ENCODE measurements at places on chromosomes 2 and 18.
A peak's percentile ranks its signal among the peaks of the same experiment; 100 is the strongest.

GRCh38 chr2:4180631-4181030, 477.3 kb downstream of the DCDC2C start:
- DNase-seq = no peak

DNA sequence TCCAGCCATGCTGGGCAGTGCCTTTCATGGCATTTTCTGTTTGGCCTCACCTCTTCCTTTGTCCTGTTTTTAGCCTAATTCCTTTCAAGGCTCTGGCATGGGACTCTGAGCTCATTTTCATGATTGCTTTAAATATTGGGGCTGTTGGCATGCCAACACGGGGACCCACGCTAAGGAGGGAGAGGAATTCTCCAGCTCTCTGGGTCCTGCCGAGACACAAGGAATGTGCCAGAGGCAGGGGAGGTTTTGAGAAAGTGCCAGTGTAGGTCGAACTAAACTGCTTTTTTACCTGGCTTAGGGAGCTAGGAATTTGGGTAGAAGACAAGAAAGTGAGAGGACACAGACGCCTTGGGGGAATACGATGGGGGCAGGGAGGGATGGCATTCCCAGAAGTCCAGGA, 42.3 kb downstream of the RPL37A start:
- no peak for DNase-seq

DNA sequence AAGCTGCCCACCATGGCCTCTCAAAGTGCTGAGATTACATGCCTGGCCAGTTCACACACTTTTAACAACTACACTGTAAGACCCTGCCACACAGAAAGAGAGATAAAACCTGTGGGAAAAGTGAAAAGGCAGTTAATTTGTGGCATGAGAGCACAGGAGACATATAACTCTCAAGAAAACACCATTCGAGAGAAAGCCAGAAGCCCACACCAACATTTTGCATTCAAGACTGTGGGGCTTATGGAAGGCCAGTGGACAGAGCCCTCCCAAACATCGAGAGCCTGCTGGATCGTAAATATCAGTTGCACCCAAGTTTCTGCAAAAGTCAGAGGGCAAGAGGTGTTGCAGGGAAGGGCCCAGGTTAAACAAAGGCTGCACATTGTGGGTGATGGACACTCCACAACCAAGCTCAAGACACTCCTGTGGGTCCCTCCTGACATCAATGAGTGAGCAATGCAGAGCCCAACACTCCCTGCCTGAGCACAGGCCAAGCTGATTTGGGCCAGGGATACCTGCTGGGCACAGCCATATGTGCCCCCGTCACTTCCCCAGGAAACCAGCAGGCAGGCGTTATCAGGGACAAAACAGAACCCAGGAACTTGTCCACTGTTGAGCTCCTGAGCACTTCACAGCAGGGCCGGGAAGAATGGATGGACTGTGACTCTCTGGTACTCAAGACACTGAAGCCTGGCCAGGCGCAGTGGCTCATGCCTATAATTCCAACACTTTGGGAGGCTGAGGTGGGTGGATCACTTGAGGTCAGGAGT, 114.4 kb downstream of the ZFP36L2 start:
- no peak for DNase-seq

- DNase-seq = no peak
These were observed 2059.4 kb upstream of the CELF4 start for GRCh38 chr18:39624961-39625360.

DNA sequence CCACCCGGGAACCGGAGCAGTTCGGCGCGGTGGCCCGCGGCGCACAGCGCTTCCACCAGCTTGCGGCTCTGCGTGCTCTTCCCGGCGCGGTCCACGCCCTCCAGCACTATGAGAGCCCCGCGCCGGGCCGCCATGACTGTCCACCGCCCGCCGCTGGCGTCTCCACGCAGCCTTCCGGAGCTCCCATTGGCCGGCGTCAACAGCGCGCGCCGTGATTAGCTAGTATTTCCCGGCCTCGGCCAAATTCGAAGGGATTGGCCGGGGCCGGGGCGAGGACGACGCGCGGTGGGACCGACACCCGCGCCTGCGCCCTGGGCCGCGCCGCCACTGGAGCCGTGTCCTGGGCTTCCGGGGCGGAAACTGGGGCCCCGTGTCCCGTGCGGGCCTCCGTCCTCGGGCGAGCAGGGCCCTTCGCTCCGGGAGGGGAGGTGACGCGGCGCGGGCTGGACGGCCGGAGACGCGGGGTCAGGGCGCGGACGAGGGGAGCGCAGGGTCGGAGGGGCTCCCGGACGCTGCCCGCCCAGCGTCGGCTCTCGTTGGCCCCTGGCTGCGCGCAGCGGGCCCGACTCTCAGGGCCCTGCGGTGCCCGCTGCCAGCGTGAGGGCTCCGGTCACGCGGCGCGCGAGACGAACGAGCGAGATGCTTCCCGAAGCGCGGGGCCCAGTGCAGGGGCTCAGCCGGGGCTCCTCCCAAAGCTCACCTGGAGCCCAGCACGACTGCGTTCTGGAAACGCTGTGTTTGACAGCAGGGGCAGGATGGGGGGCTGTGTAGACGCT, at the start of gene DTYMK:
Gene DTYMK (minus strand): TSS at position 166 of the 776 bp plus-strand sequence. CDS start 32 bp downstream, at position 134.
- DNase-seq = peak; percentile 92

GRCh38 chr2:230868947-230869913, 4.5 kb downstream of the ITM2C start:
- no peak for DNase-seq

DNA sequence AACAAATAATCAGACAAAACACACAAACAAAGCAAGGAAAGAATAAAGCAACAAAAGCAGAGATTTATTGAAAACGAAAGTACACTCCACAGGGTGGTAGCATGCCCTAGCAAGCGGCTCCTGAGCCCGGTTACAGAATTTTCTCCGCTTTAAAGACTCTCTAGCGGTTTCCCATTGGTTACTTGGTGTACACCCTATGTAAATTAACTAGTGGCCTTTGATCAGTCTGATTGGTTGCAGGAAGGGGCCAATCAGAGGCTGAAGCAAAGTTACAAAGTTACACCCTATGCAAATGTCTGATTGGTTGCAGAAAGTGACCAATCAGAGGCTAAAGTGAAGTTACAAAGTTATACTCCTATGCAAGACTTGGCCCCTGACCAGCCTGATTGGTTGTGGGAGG, 242.9 kb downstream of the LDLRAD4 start:
- no peak for DNase-seq

DNA sequence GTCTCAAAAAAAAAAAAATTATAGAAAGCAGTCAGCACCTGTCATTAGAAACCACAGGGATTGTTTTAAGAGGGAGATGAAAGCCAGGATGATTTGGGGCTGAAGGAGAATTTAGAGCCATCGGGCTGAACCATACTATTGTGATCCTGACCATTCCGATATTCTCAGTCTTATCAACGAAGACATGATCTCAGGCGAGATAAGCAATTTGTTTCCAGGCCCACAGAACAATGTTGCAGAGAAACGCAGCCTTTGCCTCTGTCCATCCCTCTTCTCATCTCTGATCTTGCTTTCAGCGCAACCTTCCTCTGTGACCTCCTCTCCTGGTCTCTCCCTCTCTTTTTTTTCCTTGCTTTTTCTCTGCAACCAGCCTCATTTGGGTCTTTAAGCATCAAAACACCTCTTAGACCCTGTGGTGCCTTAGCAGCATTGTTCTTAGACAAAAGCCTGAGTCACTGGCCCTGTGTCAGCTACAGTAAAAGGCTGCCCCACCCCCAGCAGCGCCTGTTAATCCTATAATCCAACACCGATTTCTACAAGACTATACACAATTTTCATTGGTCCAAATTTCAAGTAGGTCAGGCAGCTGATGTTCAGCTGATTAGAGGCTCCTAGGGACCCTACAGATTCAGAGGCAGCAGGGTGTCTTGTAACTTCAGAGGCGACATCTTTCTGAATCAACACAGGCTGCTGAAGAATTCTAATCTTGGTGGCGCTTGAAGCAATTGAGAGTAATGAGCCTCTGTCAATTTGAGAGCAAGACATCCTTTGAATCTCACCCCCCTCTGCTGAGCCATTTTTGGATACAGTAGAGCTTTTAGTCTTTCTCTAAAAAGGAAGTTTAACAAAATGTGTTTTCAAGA, 206.0 kb downstream of the NCK2 start:
- no peak for DNase-seq

GRCh38 chr2:231890896-231891513, 35.2 kb downstream of the NPPC start:
- DNase-seq = no peak

- DNase-seq = no peak
These were observed 137.5 kb downstream of the MEIS1 start for GRCh38 chr2:66572391-66572790.

DNA sequence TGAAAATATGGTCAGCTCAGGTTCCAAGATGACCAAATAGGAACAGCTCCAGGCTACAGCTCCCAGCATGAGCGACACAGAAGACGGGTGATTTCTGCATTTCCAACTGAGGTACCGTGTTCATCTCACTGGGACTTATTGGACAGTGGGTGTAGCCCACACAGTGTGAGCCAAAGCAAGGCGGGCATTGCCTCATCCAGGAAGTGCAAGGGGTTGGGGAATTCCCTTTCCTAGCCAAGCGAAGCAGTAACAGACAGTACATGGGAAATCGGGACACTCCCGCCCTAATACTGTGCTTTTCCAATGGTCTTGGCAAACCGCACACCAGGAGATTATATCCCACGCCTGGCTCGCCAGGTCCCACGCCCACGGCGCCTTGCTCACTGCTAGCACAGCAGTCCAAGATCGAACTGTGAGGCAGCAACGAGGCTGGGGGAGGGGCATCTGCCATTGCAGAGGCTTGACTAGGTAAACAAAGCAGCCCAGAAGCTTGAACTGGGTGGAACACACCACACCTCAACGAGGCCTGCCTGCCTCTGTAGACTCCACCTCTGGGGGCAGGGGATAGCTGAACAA, 57.5 kb downstream of the WDPCP start:
- DNase-seq = no peak

DNA sequence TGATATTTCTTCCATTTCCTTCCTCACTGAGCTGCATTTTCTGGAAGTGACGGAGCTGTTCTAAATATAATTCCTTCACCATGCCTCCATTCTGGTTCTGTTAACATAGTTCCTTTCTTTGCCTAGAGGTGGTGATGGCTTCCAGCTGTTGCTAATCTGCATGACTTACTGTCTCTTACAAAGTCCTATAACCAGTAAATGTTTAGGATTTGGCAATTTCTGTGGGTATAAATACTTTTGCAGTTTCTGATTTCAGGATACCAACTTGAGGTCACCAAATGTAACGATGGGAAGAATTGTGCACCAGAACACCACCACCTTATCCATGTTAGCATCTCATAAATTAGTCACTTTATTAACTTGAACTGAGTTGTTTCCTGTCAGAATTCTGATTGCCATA, 101.7 kb upstream of the FN1 start:
- no peak for DNase-seq

DNA sequence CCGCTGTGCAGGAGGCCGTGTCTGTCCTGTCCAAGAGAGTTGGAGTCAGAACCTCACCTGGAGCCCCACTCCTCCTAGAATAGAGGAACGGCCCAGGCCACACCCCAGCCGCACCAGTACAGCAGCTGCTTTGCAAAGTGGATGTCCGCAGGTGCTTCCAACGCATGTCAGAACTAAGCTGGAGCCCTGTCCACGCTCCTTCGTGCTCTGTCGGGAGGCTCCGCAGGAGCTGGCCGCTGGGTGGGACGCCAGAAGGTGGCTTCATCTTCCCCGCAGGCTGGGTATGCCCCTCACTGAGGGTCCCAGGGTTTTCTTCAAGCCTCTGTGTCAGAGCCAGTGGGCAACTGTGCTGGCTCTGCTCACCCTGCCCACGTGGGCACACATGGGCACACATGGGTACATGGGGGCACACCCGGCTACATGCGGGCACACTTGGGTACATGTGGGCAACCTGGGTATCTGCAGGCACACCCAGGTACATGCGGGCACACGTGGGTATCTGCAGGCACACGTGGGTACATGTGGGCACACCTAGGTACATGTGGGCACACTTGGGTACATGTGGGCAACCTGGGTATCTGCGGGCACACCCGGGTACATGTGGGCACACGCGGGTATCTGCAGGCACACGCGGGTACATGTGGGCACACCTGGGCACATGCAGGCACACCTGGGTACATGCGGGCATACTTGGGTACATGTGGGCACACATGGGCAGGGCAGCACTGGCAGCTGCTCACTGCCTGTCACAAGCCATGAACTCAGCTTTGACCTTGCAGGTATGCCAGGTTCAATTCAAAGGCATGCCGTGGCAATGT, 67.1 kb upstream of the CTDP1 start:
- DNase-seq = no peak

DNA sequence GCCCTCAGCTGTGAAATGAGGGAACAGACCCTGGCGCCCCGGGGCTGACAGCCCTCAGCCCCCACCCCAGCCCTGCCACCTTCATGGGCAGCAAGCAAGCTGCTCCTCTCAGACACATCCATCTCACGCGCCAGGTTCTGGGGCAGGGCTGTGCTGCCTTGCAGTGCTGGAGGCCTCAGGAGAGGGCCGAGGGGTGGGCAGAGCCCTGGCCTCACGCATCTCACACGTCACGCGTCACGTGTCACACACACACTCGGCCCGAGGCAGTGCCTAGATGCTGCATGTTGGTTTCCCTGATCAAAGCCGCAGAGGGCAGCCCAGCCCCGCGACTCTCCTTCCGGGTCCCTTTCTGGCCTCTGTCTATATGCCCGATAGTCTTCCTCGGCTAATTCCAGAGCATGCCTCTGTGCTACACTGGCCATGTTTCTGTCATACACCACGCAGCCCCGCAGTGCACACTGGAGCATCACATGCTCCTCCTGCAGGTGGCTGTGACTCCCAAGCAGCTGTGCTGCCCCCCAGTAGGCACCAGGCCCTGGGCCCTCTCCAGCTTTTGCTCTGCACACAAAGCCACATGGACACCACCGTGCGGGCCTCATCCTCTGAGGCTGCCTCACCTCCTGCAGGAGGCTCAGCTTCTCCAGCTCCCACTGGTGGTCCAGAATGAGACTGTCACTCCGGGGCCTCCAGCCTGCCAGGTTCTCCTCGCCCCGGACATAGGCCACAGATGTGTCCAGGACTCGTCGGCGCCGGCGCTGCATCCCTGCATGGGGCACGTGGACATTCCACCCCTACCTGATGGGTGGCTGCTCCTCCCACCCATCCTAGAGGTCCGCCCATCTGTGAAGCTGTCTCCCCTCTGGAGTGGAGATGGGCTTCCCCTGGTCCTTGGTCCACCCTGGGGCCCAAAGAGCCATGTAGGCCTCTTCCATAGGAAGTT, 31.4 kb downstream of the AQP12A start:
- no peak for DNase-seq

GRCh38 chr2:48541666-48542389, 11.9 kb downstream of the STON1 start:
- DNase-seq = no peak

GRCh38 chr18:44958455-44958854, 277.8 kb downstream of the SETBP1 start:
- DNase-seq = no peak

Measured in RCC 7860 (cell line).